Esophagus mucosa (tissue), 1 donor: ENCODE measurements at places on chromosomes 16 and 17. TPM values are rescaled to one million over a fixed set of nuclear protein-coding genes. Genes with fewer than 3 reads are reported as not detected.

FLOT2 gene
- total RNA-seq, result 111 TPM

NAGS gene
- 2.4 TPM for total RNA-seq

SYCE1L gene
- 6.0 TPM for total RNA-seq

FBXW10 gene
- total RNA-seq, result 0.16 TPM

CTNS gene
- total RNA-seq, result 4.9 TPM

SLFN11 gene
- total RNA-seq, result 6.6 TPM

NTN1 gene
- total RNA-seq, result 9.1 TPM

HIGD1B gene
- 3.4 TPM for total RNA-seq

CHD9NB gene
- total RNA-seq, result 2.2 TPM

SLC52A1 gene
- 0.68 TPM for total RNA-seq

DNA sequence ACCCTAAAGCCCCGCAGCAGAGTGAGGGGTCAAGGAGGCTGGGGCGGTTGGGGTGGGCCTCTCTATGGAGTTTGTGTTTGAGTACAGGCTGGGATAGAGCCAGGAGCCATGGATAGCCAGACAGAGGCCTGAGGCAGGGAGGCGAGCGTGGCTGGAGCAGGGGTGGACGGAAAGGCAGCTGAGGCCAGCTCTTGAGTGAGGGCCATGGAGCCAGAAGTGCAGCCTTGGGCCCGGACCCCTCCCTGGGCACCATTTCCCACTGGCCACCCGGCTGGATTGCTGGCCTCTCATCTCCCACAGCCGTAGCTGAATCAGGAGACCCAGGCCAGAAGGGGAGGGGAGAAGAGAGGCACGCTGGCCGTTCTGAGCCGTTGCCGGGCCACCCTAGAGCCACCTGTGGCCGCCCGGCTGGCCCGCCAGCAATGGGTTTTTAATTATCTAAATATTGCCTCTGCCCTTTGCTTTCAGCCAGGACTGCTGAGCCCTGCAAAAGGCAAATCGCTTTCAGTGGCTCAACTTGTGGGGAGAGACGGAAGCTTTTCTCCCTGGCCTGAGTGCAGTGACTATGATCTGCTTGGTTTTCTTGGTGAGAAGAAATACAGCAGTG lies 75.2 kb upstream of the GSE1 start:
- ATAC-seq, result no peak

DNA sequence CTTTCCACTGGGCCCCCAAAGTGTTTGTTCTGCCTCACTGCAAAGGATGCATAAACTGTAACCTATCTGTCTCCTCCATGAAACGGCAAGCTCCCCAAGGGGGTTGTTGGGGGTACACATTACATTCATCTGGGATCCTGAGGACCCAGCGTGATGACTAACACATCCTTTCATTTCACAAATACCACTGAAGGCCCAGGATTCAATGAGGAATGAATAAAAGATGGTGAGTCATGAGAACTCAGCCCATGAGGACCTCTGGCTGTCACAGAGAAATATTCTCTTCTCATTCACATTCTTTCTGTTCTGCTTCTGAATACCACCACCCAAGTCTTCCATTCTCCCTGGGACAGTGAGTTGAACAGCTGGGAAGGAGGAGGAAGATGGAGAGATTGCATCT lies 149.8 kb downstream of the RBFOX3 start:
- ATAC-seq, result no peak

- ATAC-seq, result peak; percentile 22
Observed at GRCh38 chr17:6639014-6639585, 1.4 kb downstream of the KIAA0753 start.

GRCh38 chr16:57998486-57998885 lies 2.0 kb downstream of the ZNF319 start:
- ATAC-seq, result peak; percentile 43

GRCh38 chr16:80369138-80369958 lies 171.4 kb upstream of the DYNLRB2 start:
- peak; percentile 32 for ATAC-seq

DNA sequence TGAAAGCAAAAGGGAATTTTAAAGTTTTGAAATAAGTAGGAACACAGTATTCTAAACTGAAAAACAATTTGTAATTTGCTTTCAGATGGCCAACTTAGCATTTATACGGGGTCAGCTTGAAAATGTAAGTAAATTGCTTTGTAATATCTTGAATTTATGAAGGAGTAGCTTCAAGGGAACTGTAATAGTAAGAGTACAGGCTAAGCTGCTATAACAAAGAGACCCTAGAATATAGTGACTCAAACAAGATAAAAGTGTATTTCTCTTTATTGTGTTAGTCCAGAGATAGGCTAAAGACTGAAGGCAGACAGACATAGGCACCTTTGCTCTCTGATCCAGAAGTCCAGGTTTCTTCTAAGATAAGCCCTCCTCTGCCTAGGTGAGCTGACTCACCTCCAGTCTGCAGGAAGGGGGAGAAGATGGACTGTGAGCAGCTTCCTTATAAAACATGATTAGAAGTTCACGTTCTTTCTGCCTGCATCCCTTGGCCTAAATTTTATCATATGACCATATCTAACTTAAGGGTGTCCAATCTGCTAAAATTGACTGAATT lies 3.2 kb downstream of the TTC19 start:
- no peak for ATAC-seq

GRCh38 chr16:2472885-2473445 lies 1.9 kb downstream of the NTN3 start:
- ATAC-seq, result no peak

DNA sequence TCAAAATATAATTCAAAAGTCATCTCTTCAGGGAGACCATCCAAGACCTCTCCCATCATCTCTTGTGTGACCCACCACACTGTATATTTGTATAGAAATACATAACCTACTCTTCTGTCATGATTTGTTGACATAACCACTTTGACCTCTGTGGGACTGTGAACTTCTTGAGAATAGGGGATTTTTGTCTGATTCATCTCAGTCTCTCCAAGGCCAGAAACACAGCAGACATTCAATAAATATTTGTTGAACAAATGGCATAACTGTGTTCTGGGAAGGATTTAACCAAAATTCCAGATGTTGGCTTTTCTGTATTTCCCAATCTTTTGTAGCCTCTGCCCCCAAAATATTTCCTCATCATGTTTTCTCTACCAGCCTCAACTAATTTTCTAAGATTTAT lies 169.7 kb downstream of the CDH11 start:
- ATAC-seq, result no peak

- ATAC-seq, result no peak
Observed at GRCh38 chr17:3022197-3022596, 41.2 kb downstream of the OR1D5 start.

GRCh38 chr16:80104401-80104800 lies 436.4 kb upstream of the DYNLRB2 start:
- ATAC-seq, result no peak

GRCh38 chr17:64572682-64573154 lies 65.9 kb downstream of the CEP95 start:
- no peak for ATAC-seq

GRCh38 chr16:23357761-23358290 lies 55.7 kb downstream of the SCNN1B start:
- no peak for ATAC-seq

DNA sequence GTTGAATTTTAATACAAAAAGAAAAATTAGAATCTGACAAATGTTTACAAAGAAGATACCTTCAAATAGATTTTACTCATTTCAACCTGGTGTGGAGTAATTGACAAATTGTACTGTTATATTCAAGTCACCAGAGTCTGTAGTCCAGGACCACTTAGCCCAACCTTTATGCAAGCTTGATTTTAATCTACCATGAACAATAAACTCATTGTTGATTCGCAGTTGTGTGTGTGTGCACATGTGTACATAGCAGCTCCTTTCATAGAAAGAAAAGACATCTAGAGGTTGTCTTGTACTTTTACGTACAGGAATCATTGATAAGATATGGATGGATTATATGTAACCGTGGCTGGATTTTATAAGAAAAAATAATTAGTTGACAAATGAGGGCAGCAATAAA lies 20.7 kb upstream of the LRRC37A start:
- ATAC-seq, result no peak

- ATAC-seq, result peak; percentile 3
Observed at GRCh38 chr16:81532491-81533174, 88.0 kb downstream of the CMIP start.

DNA sequence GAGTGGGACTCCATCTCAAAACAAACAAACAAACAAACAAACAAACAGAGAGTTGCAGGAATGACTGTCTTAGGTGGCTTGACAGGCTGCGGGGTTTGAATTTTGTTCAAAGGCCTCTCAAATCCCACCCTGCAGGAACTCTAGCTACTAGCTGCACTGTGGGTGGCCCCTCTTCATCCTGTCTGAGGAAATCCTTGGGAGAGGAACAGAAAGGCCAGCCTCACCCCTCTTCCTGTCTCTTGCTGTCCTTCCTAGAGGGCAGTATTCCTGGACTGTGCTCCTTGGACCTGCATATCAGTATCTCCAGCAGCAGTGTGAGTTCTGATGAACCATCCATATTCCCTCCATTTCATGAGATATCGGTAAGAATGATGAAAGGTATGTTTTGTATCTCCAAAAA lies 2.0 kb upstream of the CCDC92B start:
- ATAC-seq, result no peak

- ATAC-seq, result peak; percentile 86
Observed at GRCh38 chr16:57276596-57276995, 7.9 kb downstream of the PLLP start.

DNA sequence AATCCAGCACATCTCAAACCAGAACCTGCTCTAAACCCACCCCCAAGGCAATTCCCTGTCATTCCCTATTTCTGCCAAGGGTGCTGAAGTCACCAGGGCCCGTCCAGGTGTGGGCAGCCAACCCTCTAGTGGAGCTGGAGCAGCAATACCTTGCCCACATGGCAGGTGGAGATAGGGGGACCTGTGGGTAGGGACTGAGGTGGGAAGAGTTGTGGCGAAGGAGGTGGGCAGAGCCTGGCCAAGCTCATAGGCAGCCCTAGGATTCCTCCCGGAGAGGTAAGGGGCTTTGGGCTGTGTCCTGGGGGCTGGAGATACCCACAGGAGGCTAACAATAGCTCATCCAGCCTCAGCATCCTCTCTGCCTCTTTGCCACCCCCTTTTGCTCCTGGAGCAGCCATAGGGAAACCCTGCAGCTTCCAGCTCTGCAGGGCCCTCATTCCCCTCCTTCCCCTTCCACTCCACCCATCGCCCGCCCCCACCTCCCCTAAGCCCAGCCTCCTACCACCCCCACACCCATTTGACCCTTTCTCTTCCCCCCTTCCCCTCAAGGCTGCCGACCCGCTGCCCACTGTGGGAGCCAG lies 30.4 kb upstream of the CRHR1 start:
- ATAC-seq, result peak; percentile 10

GRCh38 chr17:15393414-15393813 lies 52.0 kb upstream of the TEKT3 start:
- peak; percentile 67 for ATAC-seq
